Activated CD4-positive, alpha-beta T cell treated with anti-CD3 and anti-CD28 coated beads, Interleukin-2, amount 10 ng/mL, durations not matched to agents 24 days and 14 days (primary cell): ENCODE measurements at places on chromosomes 11 and 22. TPM values are rescaled to one million over a fixed set of nuclear protein-coding genes. Genes with fewer than 3 reads are reported as not detected.

Gene ZDHHC24
- 12.2 and 13.9 TPM in 2 replicates for total RNA-seq

GRCh38 chr11:10902301-10903063, 44.6 kb upstream of the ZBED5 start:
- H3K36me3 ChIP-seq: no peaks in the 10 kb centered on the region
- H3K27me3 ChIP-seq: peaks cover 8% of the 10 kb centered on the region
- H3K4me1 ChIP-seq: peaks cover 14% of the 10 kb centered on the region
- H3K27ac ChIP-seq: no peak overlapping the region

- H3K27me3 ChIP-seq: peaks cover 21% of the 10 kb centered on the region
- no peaks in the 10 kb centered on the region for H3K4me1 ChIP-seq
- peak; percentile 32 for DNase-seq
- no peak overlapping the region for H3K27ac ChIP-seq
- H3K4me3 ChIP-seq: no peak overlapping the region
Observed at GRCh38 chr11:102205805-102206204, 95.6 kb downstream of the YAP1 start.

Gene HEPHL1
- not detected in 2 replicates for total RNA-seq

- H3K4me1 ChIP-seq: no peaks in the 10 kb centered on the region
- DNase-seq: no peak
- H3K27ac ChIP-seq: no peak overlapping the region
- no peaks in the 10 kb centered on the region for H3K36me3 ChIP-seq
- H3K4me3 ChIP-seq: no peak overlapping the region
Observed at GRCh38 chr11:32005786-32006416, 85.0 kb upstream of the RCN1 start.

DNA sequence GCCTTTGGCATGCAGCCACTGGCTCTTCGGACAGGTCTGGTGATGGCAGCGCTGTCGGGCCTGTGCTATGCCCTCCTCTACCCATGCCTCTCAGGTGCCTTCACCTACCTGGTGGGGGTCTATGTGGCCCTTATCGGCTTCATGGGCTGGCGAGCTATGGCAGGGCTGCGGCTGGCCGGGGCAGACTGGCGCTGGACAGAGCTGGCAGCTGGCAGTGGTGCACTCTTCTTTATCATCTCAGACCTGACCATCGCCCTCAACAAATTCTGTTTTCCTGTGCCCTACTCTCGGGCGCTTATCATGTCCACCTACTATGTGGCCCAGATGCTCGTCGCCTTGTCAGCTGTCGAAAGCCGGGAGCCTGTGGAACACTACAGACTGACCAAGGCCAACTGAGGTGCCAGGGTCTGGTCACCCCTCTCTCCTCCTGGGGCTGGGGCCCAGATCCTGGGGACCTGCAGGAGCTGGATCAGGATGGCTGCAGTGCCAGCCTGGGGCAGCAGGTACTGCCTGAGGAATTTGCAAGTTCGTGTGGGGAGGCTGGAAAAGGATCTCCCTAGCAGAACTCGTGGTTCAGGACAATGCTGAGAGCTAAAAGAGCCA, 3.1 kb downstream of the TMEM86A start:
- H3K36me3 ChIP-seq: no peaks in the 10 kb centered on the region
- H3K27ac ChIP-seq: no peak overlapping the region
- peaks cover 41% of the 10 kb centered on the region for H3K27me3 ChIP-seq
- H3K4me1 ChIP-seq: peaks cover 35% of the 10 kb centered on the region
- no peak for DNase-seq

DNA sequence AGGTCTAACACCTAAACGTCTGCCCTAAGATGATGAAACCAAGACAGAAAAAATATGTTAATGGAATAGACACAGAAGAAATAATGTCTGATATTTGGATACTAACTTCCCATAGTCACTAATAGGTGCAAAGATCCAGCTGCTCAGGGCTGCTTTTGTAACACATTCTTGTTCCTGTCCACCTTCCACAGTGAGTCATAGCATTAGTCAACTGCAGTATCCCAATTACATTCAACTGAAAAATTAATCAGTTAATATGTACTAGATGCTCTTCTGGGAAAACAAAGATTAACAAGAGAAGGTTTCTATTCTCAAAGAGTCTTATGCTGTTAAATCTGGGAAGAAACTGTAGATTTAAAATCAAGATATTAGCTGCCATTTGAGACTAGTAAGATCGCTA, 47.6 kb downstream of the HEPHL1 start:
- H3K4me1 ChIP-seq: no peaks in the 10 kb centered on the region
- no peak for DNase-seq
- H3K4me3 ChIP-seq: no peak overlapping the region
- H3K36me3 ChIP-seq: no peaks in the 10 kb centered on the region

- peak overlapping the region; percentile 93 for H3K4me3 ChIP-seq
- peak overlapping the region; percentile 98 for H3K27ac ChIP-seq
- H3K36me3 ChIP-seq: peaks cover 22% of the 10 kb centered on the region
- H3K27me3 ChIP-seq: no peaks in the 10 kb centered on the region
Observed at GRCh38 chr22:50190941-50191741, 5.4 kb downstream of the TRABD start.

Gene BRSK2
- 0.84 and 0.97 TPM in 2 replicates for total RNA-seq

- peaks cover 31% of the 10 kb centered on the region for H3K27me3 ChIP-seq
- H3K27ac ChIP-seq: no peak overlapping the region
- DNase-seq: no peak
- no peaks in the 10 kb centered on the region for H3K36me3 ChIP-seq
- H3K4me3 ChIP-seq: no peak overlapping the region
- no peaks in the 10 kb centered on the region for H3K4me1 ChIP-seq
Observed at GRCh38 chr22:39732625-39733024, 160.9 kb downstream of the ENTHD1 start.

DNA sequence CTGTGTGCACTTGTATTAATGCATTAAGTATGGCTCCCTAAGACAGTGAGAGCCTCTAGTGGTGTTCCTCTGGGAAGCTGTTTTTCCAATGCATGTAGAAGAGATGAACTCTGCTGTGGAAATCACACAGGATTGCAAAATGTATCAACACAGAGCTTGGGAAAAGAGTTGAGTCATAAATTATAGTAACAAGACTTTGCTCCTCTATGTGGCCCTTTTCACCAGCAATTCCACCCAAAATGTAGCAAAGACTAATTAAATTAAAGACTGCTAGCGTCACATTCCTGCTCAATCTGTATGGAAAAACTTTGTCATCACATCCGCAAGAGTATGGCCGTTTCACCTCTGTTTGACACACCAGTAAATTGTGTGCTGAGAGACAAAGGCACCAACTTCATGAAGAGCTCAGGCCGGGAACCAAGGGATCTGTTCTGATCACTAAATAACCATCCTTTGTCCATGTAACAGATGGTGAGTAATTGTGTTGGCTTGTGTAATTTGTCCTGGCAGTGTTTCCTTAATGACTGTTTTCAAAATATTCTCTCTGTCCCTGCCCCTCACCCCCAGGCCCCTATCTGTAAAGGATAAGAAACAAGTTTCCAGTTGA, 209.2 kb upstream of the SORL1-AS1 start:
- no peaks in the 10 kb centered on the region for H3K4me1 ChIP-seq
- no peak overlapping the region for H3K4me3 ChIP-seq
- H3K27me3 ChIP-seq: peaks cover 2% of the 10 kb centered on the region
- H3K36me3 ChIP-seq: no peaks in the 10 kb centered on the region

DNA sequence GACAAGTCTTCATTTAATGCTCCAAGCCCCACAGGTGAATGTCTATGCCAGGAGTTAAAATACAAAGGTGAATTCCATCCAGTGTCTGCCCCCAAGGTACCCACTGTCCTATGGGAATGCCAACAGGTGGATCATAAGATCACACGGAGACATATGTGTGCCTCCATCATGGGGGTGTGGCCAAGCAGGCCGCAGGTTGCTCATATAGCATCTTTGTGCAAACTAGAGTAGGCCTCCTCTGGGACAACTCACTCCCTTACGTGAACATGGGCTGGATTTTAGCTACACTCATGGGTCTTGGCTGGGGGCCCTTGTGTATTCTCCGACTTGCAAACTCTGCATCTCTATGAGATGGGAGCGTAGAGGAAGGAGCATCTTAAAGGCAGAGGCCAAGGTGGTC, 6.9 kb downstream of the NCF4 start:
- no peak for DNase-seq
- peaks cover 24% of the 10 kb centered on the region for H3K4me1 ChIP-seq
- H3K4me3 ChIP-seq: no peak overlapping the region
- H3K36me3 ChIP-seq: peaks cover 50% of the 10 kb centered on the region

- no peaks in the 10 kb centered on the region for H3K36me3 ChIP-seq
- peaks cover 16% of the 10 kb centered on the region for H3K27me3 ChIP-seq
Observed at GRCh38 chr11:14075118-14076078, 112.9 kb downstream of the SPON1 start.

DNA sequence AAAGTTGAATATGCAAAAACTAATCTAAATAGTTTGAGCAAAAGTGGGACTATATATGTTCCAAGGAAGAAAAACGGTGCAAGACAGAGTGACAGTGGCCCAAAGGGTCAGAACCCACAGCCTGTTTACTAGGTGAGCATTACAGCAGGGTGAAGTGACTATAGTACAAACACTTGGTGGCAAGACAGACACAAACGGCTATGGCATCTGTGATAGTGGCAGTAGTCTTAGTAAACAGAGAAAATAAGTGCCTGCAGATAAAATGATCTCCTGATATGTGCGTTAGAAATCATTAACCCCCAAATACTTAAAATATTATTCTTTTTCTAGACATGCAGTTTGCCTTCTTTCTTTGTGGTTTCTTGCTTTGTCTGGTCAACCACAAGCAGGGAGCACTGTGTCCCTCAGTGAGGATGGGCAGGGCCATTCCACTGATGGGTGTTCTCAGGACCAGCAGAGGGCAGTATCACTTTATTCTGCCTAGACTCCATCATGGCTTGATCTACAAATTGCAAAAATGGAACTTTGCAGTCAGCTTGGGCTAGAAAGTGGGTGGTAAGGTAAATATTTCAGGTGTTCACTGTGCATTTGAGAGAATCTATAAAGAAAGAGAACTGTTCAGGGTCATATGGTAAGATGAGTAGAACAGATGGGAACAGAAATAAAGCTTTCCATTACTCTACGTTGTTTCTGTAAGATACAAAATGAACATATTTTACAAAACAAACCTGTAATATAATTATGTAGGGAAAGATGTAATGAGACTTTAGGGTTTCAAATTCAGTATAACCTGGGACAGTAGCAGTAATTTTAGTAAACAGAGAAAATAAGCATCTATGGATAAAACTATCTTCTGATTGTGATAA, 198.2 kb downstream of the SWAP70 start:
- peak; percentile 84 for DNase-seq
- H3K4me1 ChIP-seq: peaks cover 33% of the 10 kb centered on the region
- H3K27ac ChIP-seq: peak overlapping the region; percentile 7
- no peak overlapping the region for H3K4me3 ChIP-seq
- peaks cover 3% of the 10 kb centered on the region for H3K36me3 ChIP-seq

Gene ARRB1
- total RNA-seq: 22.7 and 23.8 TPM in 2 replicates

Gene TPH1
- total RNA-seq: 0.36 and 0.56 TPM in 2 replicates

Gene NCF4
- 12.3 and 13.6 TPM in 2 replicates for total RNA-seq

DNA sequence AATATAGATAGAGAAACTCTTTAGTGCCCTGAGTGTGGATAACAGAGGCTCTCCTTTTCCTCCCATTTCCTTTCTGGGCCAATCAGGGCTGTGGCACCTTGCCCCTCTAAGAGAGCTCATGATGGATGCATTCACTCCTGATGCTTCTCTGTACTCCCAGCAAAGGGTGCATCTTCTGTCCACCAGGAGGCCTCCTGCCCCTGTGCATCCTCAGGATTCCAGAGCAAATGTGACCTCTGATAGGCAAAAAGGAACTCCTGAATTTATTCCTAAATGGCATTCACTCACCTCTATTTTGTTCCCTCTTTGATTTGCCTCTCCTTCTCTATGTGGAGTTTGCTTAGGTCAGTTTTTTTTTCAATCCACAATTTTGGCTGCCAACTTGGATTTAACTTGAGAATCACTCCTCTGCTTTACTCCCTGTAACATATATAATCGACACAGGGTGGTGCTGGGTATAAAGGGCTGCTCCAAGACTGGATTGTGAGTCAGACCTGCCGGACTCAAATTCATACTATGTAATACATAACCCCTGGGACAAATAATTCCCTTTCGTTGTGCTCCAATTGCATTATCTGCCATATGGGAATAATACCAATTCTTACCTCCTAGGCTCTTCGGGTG, 1.1 kb upstream of the MRGPRX4 start:
- DNase-seq: no peak
- no peak overlapping the region for H3K27ac ChIP-seq
- no peak overlapping the region for H3K4me3 ChIP-seq
- H3K27me3 ChIP-seq: peaks cover 32% of the 10 kb centered on the region

Gene SLC7A4
- not detected in 2 replicates for total RNA-seq

DNA sequence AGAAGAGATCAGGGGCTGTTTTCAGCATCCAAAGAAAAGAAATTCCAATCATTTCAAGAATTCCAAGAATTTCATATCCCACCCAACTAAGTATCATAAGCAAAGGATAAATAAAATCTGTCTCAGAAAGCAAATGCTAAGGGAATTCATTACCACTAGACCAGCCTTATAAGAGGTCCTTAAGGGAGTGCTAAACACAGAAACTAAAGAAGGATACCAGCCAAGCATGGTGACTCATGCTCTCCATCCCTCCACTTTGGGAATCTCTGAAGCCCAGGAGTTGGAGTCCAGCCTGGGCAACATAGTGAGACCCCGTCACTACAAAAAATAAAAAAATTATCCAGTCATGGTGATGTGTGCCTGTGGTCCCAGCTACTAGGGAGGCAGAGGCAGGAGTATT, 17.8 kb downstream of the FADD start:
- no peaks in the 10 kb centered on the region for H3K4me1 ChIP-seq
- H3K36me3 ChIP-seq: no peaks in the 10 kb centered on the region
- H3K4me3 ChIP-seq: no peak overlapping the region
- H3K27me3 ChIP-seq: peaks cover 33% of the 10 kb centered on the region
